ENCODE measurements at places on chromosomes 2 and 18.
A peak's percentile ranks its signal among the peaks of the same experiment; 100 is the strongest.

DNA sequence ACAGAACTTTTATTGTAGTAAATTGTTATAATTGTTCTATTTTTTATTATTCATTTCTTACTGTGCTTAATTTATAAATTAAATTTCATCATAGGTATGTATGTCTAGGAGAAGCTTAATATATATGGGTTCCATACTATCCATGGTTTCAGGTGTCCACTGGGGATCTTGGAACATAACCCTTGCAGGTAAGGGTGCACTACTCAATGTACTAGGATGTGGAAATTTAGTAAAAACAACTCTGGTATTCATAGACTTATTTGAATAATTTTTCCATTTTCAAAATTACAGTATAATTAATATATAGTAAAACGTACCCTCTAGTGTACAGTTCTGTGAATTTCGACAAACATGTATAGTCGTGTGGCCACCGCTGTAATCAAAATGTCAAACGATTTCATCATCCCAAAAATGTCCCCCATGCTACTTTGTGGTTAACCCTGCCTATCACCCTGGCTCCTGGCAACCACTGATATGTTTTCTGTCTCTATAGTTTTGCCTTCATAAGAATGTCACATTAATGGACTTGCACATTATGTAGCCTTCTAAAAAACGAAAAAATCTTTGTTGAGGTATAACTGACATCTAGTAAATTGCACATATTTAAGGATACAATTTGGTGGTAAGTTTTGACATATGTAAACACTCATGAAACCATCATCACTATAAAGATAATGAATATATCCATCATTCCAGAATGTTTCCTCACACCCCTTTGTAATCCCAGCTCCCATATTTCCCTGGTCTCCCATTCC lies 45.7 kb downstream of the ARL5A start:
- peak; percentile 26 for DNase-seq

DNA sequence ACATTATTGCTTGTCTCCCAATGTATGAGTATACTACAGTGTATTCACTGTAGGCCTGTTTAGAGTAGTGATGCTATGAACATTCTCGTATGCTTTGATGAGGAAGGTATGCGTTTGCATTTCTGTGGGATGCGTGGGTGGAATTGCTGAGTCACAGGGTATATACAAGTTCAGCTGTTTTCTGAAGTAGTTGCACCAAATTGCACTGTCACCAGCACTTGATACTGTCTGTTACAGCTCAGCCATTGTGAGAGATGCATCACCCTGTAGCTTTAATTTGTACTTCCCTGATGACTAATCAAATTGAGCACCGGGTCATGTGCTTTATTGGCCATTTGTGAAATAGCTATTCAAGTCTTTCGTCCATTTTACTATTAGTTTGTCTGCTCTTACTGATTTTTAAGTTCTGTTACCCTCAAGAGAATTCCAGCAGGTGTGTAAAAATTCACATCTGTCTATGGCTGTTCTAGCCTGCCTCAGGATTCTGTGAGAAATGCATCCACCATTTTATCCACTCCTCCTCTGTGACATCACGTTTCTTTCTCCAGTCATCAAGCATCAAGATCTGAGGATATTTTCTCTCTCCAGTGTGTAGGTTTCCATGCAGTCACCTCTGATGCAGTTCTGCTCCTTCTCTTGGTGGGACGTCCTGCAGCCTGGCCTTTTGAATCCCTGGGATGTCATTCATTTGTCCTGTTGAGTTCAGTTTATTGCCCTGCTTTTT lies 72.5 kb downstream of the DGKD start:
- peak; percentile 77 for DNase-seq

DNA sequence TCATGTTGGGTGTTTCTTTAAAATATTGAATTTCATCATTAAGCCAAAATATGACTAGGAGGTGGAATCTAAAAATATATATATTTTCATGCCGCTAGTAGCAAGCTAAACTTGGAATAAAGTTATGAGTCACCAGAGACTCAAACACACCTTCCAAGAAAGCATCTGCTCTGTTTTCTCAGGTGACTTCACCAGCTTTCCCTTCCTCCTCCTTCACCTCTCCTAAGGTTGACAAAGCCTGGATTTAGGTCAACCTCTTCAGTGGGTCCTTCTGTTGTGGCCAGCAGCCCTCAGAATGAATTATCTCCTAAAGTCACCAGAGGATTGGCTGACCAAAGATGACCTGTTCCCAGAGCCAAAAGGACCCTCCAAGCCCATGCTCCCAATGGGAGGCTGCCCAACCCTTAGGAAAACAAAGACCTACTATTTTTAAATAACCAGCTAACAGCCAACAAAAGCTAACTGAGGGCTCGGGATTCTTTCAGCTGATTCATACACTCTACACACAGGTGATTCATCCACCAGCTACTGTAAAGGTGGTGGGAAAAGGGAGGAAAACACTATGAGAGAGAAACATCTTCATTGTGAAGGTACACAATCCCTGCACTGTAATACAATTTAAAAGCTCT lies 113.9 kb downstream of the MYO5B start:
- DNase-seq, result no peak

- peak; percentile 71 for DNase-seq
Observed at GRCh38 chr2:195319112-195319460, 337.9 kb upstream of the SLC39A10 start.

GRCh38 chr18:63320123-63320974 lies 780 bp upstream of the BCL2 start:
- DNase-seq, result peak; percentile 84

GRCh38 chr2:172090044-172090961 lies 5.0 kb downstream of the DLX1 start:
- DNase-seq, result no peak

Measured in fibroblast of upper back skin (primary cell).